NCI-H1930 (cell line): ENCODE measurements at places on chromosomes 7 and 10.

GRCh38 chr7:35647171-35647574 is 47.8 kb downstream of the HERPUD2 start:
- no peak for DNase-seq

GRCh38 chr7:110835218-110835617 is 255.7 kb upstream of the LRRN3 start:
- DNase-seq, result no peak

- DNase-seq, result no peak
These were observed 1.2 kb downstream of the MCU start for GRCh38 chr10:72692994-72693781.

DNA sequence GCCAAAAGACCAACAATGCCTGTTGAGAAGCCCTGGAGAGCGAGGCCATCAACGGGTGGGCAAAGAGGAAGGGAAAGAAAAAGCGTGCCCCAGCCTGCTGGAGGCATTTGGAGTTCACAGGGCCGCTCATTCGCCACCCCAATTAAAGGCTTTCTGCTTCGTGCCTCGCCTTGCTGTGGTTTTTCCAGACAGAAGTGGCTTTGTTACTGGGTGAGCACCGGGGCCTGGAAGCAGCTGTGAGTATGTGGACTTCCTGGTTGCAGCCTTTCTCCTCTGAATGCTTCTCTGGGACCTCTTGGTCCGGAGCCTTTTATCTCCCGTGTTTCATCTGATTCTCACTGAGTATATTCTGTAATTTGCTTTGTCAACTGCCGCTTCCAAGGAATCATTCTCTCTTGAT is 118.1 kb upstream of the EGR2 start:
- DNase-seq, result no peak

GRCh38 chr10:74669210-74669609 is 157.2 kb upstream of the KAT6B start:
- no peak for DNase-seq

- DNase-seq, result no peak
These were observed 109.3 kb downstream of the RTKN2 start for GRCh38 chr10:62159351-62159750.

- no peak for DNase-seq
These were observed 84.0 kb upstream of the TMEM248 start for GRCh38 chr7:66837007-66837406.

- DNase-seq, result no peak
These were observed 203.6 kb downstream of the SH2D4B start for GRCh38 chr10:80741278-80741677.

- DNase-seq, result no peak
These were observed 338.8 kb upstream of the AUTS2 start for GRCh38 chr7:69259445-69259844.

GRCh38 chr7:132140341-132140740 is 435.9 kb downstream of the PLXNA4 start:
- no peak for DNase-seq

DNA sequence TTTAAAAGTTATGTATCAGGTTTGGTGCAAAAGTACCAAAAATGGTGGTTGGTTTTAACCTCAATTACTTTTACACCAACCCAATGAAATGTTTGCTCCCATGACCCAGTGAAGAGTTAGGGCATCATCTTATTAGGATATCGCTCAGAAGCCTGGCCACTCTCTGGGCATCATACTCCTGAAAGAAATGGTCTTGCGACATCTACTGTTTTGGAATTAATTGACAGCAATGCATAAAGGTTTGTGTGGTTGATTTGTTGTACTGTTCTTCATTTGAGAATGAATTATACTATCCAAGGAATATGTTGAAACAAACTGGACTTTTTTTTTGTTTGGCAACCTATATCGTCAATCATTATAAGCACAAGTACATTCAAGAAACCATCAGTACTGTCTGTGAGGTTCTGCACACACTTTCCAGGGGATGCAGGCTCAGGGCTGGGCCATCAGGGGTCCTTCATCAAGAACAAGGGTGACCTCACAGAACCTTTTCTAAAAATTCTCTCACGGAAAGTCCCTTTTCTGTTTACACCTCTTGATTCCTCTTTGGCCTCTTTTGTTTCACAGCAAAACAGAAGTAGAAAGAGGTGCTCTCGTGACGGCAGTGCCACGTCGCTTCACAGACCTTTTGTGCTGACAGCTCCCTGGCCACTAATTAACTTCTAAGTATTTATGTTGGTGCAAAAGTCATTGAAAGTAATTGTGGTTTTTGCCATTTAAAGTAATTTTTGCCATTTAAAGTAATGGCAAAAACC is 117.2 kb upstream of the KLF6 start:
- DNase-seq, result no peak

- no peak for DNase-seq
These were observed 73.4 kb upstream of the CUX1 start for GRCh38 chr7:101743995-101744360.

DNA sequence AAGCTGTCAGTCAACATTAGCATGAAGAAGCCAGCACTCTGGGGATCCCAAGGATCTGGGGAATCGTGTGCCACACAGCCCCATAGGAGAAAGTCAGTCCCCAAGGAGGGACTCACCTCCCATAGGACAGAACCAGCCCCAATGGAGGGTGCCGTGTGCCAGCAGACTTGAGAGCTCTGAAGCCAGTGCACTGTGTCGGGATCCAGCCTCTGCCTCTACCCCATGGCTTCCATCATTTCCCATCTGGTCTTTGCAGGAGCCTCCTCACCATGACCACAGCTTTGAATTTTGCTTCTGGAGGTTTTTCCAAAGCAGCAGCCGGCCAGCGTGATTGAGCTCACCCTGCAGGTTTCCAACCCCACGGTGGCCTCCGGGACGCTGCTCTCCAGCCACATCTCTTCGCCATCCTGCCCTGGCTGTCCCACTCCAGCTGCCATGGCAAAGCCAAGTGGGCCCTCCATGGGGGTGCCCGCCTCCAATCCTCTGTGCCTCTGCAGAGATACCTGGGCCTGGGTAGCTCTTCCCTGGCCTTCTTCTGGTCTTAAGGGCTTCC is 171.8 kb upstream of the SHH start:
- no peak for DNase-seq

DNA sequence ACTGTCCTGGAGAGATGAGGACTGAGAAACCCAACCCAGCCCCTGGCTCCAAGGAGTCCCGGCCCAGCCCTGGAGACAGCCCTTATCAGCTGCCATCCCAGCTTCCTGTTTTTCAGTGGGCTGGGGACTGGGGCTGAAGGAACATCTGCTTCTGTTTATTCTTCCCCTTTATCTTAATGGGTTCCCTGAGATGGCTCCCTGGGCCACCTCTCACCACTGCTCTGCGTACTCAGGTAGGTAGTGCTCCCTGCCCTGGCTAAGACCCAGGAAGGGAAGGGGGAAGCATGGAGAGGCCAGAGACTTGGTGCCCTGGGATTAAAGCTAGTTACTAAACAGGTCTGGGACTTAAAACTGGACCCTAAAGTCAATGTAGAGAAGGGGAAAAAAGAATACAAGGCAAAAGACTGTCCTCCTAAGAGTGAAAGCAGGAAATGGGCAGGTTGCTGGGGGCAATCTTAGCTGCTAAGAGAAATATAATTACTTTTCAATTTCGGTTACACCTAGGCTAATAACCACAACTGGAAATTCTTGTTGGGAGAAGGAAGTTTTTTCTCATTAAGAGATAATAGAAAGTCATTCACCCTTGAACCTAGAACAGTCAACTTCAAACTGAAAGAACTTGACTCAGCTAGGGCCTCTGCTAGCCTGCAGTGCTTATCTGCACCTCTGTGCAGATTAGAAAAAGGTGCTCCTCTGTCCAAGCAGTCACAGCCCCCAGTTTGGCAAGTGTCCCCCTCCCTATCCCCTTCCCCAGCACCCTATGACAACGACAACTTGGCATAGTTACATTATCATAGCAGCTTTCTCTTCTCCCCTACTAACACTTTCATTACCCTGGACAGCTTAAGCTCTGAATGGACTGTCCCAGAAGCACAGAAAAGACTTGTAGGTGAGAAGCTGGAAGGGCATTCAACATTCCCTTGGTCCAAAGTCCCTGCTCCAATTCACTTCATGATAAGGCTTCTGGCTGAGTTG is 65.6 kb upstream of the KDM7A start:
- no peak for DNase-seq

DNA sequence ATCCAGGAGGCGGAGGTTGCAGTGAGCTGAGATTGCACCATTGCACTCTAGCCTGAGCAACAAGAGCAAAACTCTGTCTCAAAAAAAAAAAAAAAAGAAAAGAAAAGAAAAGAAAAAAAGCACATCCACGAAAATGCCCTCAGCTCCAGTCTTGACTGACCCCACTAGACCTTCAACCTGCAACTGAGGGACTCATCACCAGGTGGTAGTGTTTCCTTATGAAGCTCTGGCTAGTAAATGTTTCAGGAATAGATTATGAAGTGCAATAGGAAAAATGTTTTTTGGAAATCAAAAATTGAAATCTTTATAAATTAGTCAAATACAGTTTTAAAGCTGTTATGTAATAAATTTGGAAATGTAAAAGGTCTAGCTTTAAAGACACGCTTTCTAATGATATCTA is 22.4 kb downstream of the TLL2 start:
- no peak for DNase-seq

- no peak for DNase-seq
These were observed 47.8 kb downstream of the CPEB3 start for GRCh38 chr10:92242910-92243671.

- DNase-seq, result no peak
These were observed 12.0 kb downstream of the ZSCAN25 start for GRCh38 chr7:99628471-99629465.

GRCh38 chr10:100829097-100829870 is 83.5 kb upstream of the SLF2 start:
- no peak for DNase-seq

DNA sequence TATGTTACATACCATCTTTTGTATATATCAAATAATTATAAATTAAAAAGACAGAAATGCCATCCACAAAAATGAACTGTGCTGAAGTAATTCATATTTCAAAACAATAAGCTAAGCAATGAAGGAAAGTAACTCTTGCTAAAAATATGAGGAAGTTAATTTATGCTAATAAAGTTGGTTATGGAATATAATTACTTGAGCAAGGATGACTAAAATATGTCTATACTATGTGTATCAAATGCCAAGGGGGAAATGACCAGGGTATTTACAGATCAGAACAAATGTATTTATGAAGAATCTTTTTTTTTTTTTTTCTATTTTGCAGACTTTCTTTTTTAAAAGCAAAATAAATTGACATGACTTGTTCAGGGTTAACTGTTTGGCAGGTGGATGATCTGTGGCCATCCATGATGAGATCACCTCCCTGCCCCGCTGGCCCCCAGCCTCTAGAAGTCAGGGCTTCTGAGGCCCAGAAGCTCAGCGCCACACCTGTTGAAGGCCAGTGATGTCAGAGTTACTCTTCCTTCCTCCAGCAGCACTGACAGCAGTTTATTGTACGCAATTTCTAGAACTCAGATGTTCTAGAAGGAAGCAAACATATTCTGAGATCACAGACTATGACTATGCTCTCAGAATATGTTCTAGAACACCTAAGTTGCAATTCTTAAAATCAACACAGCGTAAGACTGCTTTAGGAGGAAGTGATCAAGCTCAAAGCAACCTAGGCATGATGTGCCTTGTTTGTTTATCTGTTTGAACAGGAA is 196.1 kb upstream of the KLF14 start:
- DNase-seq, result no peak

GRCh38 chr7:101913247-101913721 is 95.9 kb downstream of the CUX1 start:
- DNase-seq, result no peak

DNA sequence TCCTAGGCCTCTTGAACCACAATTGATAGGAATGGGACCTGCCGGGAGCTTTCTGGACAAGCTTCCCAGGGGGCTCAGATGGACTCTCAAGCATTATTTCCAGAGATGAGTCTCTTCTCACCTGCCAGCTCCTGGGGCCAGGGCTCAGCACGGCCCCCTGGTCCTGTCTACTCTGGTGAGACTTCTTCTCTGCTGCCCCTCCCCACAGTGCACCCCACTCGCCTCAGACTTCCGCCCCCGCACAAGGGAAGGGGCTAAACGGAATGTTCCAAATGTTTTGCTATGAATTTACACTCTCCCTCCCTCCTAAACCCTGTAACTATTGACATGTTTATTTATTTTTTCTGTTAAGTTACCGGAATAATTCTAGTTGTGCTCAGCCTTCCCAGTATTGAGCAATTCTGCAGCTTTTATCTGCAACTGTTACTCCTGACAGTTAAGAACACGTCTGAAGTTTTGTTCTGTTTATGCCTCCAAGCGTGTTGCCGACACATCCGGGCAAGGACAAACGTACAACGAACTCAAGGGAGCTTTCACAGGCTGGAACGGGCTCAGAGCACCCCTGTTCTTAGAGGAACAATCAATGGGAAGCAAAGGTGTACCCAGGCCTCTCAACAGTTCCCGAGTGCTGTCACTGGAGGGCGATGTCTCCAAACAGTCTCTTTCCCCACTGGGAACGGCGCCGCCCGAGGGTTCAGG is 55.2 kb downstream of the FHIP2A start:
- peak; percentile 39 for DNase-seq

DNA sequence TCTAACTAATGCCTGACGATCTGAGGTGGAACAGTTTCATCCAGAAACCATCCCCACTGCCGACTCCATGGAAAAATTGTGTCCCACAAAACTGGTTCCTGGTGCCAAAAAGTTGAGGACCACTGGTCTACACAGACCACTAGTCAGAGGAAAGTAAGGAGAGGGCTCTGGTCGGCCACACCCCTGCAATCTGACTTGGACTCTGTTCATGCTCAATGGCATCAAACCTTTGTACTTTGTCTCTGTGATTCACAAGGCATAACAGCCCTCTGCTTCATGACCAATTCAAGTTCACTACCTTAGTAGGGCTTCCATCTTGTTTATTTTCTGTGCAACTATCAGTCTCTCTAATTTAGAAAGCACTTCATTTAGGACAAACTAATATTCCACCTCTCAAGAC is 1.8 kb downstream of the TUBAL3 start:
- DNase-seq, result no peak

GRCh38 chr10:29344073-29344820 is 55.4 kb downstream of the LYZL1 start:
- no peak for DNase-seq

DNA sequence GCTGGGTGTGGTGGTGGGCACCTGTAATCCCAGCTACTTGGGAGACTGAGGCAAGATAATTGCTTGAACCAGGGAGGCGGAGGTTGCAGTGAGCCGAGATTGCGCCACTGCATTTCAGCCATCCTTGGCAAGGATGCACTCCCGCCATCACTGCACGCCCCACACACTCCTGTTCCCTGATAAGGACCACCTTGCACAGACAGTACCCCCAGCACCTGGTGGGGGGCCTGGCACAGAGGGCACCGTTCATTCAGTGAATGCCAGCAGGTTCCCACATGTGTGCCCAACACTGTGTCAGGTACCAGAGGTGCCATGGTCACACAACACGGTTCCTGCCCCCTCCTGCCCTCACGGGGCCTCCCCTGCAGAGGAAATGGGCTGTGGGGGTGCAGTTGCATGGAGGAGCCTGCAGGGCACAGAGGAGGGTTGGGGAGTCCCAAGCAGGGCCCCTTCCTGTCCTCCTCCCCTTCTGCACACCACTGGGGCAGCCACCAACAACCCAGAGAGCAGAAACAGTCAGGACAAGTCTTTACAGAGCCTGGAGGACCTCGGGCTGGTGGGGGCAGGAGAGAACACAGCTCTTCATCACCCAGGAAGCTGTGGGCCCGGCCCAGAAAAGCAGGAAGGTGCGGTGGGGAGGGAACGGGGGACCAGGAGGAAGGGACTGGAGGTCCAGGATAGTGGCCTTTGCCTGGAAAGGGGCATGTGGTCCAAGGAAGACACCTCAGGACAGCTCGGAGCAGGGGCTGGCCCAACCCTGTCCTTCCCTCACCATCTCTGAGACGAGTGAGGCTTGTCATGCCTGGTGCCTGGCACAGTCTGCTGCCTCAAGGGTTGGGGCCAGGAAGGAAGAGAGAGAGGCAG is 7.1 kb downstream of the CRYGN start:
- no peak for DNase-seq
